ENCODE measurements at places on chromosomes 1 and 21.

- DNase-seq, result no peak
These were observed 38.5 kb downstream of the AGPAT3 start for GRCh38 chr21:43903451-43904091.

DNA sequence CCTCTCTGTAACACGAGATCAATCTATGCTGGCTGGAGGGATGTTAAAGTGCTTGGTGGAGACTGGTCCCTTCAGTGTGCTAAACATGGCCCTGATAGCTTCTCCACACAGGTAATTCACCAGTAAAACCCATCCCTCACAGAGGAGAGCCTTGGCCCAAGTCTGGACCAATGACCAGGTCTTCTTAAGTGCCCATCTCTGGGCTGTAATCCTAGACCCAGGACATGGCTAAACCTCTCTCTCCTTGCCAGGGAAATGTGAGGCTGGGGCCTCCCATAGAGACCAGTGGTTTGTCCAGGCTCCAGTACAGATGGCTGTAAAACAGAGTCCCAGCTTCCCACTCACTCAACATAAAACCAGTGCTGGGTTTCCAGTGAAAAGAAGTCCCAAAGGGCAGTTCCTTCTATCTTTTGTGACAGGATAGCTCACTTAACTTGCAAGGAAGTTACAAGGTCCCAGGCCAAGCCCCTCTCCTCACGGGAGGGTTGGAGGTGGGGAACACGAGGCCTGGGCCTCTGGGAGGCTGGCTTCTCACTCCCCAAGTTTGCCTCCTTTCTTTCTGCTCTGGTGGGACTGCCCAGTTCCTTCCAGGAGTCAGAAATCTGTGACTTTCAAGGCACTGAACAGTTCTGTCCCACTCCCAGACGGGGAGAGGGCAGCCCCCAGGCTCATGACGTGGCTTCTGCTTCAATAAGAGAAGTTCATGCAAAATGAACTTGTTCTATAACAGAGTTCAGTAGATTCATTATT lies 2.2 kb upstream of the KIF17 start:
- no peak for DNase-seq

DNA sequence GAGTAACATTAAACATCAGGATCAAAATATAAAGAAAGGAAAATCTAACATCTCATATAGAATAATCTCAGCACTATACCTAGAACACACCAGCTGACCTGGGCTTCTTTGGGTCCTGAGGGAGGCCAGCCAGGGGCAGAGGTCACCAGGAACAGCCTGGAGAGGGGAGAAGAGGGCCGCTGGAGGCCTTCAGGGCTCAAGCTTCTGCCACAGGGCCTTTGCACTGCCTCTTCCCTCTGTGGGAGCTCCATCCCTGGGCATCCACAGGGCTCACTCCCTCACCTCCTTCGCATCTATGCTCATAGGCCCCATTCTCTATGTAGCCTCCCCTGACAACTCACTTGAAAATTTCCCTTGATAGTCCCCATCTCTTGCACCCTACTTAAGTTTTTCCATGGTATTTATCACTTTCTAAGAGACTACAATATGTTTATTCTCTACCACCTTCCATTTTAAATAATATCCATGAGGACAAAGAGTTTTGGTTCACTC lies 73.9 kb downstream of the HIVEP3 start:
- DNase-seq, result no peak

DNA sequence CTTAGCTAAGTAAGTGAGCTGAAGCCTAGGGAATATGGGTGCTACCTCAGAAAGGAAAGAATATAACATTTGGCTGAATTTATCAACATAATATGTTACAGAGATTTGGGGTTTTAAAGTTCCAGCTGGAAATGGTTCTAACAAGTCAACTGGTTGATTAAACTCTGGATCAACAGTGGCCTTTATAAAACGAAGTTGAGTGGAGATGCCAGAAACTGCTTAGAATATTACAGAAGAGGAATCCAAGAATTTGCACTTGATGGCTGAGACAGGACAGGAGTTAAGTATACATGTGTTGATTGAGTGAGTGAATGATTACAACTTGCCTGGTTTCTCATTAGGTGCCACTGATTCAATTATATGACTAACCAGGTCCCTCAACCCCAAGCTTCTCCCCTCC lies 7.4 kb upstream of the ZBTB17 start:
- no peak for DNase-seq

- DNase-seq, result no peak
These were observed 48.9 kb downstream of the CHML start for GRCh38 chr1:241591317-241591716.

GRCh38 chr1:55926906-55927471 lies 652.4 kb downstream of the PLPP3 start:
- DNase-seq, result no peak

DNA sequence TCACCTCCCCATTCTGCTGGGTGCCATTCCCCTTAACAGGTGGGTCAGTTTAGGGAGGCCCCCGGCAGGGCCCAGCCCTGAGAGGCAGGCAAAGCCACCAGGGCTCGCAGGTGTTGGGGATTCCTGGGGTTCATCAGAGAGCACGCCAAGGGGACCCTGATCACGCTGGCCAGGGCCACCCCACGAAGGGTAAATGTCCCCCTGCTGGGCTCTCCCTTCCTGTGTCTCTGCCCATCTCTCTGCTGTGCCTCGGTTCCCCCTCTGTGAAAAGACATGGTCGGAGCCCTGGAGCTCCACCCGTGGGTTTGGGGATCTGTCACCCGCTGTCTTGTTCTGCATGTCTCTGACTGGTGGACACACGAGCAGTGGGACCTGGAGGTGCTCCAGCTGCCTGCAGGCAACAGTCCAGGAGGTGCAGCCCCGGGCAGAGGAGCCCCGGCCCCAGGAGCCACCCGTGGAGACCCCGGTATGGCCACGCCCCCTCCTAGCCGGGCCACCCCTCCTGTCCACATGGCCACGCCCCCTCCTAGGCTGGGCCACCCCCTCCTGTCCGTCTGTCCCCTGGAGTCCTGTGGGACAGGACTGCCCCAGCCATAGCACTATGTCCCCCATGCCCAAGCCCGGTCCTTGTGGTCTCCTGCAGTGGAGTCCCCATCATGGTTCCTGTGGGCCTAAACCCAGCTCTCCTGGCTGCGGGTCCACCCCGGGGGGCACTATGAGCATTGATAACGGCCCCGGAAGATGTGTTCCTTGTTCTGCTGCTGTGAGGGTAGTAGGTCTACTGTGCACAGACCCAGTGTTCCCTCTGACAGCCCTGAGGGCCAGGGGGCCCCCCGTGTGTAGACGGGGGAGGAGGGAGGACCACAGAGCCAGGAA lies 6.5 kb downstream of the AIRE start:
- no peak for DNase-seq

GRCh38 chr1:173669491-173669941 lies at the start of gene ANKRD45:
TSS of gene ANKRD45 (minus strand) at chr1:173669851. CDS start at chr1:173659418, 10,433 bp downstream.
- no peak for DNase-seq

- DNase-seq, result no peak
These were observed 280.7 kb downstream of the LMX1A start for GRCh38 chr1:165075725-165076370.

GRCh38 chr1:6495540-6496364 lies 4.3 kb upstream of the PLEKHG5 start:
- no peak for DNase-seq

All from GM18507 (cell line).